Uterine smooth muscle cell (primary cell): ENCODE measurements at places on chromosomes 1 and 21. TPM values are rescaled to one million over a fixed set of nuclear protein-coding genes. Genes with fewer than 3 reads are reported as not detected.

Gene COL11A1
- 121 and 214 TPM in 2 replicates for total RNA-seq

Gene TTC22
- not detected in 2 replicates for total RNA-seq

Gene A3GALT2
- not detected in 2 replicates for total RNA-seq

Gene BRDT
- not detected in 2 replicates for total RNA-seq

Gene LORICRIN
- not detected in 2 replicates for total RNA-seq

Gene SLC1A7
- 0.12 TPM in 1 of 2 replicates, not detected in the other for total RNA-seq

Gene CCDC185
- total RNA-seq: not detected in 2 replicates

Gene PTGER3
- total RNA-seq: 3.0 and 15.6 TPM in 2 replicates

Gene OR2T33
- total RNA-seq: not detected in 2 replicates

Gene ERICH3
- total RNA-seq: not detected in 2 replicates

Gene MAP10
- total RNA-seq: 2.7 and 3.1 TPM in 2 replicates

Gene EFCAB7
- 8.1 and 8.6 TPM in 2 replicates for total RNA-seq

Gene SLAMF9
- not detected in 2 replicates for total RNA-seq

Gene SV2A
- 23.2 and 39.7 TPM in 2 replicates for total RNA-seq

Gene TBX15
- not detected in 2 replicates for total RNA-seq

Gene PCBP3
- total RNA-seq: 2.8 and 4.2 TPM in 2 replicates

Gene SYNC
- total RNA-seq: 44.3 and 74.7 TPM in 2 replicates

Gene FCAMR
- total RNA-seq: not detected in 2 replicates
